ENCODE measurements at places on chromosomes 2 and 18. TPM values are rescaled to one million over a fixed set of nuclear protein-coding genes. Genes with fewer than 3 reads are reported as not detected.

The PFN4 gene
- polyA plus RNA-seq, result not detected

The CHRNG gene
- not detected for polyA plus RNA-seq

The NAGK gene
- polyA plus RNA-seq, result 61.0 TPM

The LINC00305 gene
- polyA plus RNA-seq, result not detected

The HRH4 gene
- not detected for polyA plus RNA-seq

The ITPRIPL1 gene
- polyA plus RNA-seq, result 0.22 TPM

The COL4A4 gene
- 0.67 TPM for polyA plus RNA-seq

The SERPINB10 gene
- not detected for polyA plus RNA-seq

The BCL11A gene
- 215 TPM for polyA plus RNA-seq

The CYP26B1 gene
- 1.1 TPM for polyA plus RNA-seq

The EHD3 gene
- polyA plus RNA-seq, result 17.1 TPM

The VIT gene
- polyA plus RNA-seq, result 6.9 TPM

The BMP10 gene
- polyA plus RNA-seq, result not detected

The LRRC30 gene
- not detected for polyA plus RNA-seq

The RTKN gene
- not detected for polyA plus RNA-seq

The SEC11C gene
- 554 TPM for polyA plus RNA-seq

The SLC5A7 gene
- not detected for polyA plus RNA-seq

The TSPYL6 gene
- polyA plus RNA-seq, result not detected

The CD207 gene
- polyA plus RNA-seq, result not detected

The EMX1 gene
- not detected for polyA plus RNA-seq

The RAB6C gene
- polyA plus RNA-seq, result not detected

The RUFY4 gene
- not detected for polyA plus RNA-seq

The RAB6D gene
- polyA plus RNA-seq, result 1.7 TPM

The CXCR4 gene
- polyA plus RNA-seq, result 6.1 TPM

The MYO5B gene
- 0.38 TPM for polyA plus RNA-seq

The HNRNPLL gene
- polyA plus RNA-seq, result 37.1 TPM

The PLGLB1 gene
- 7.0 TPM for polyA plus RNA-seq

The RNF181 gene
- polyA plus RNA-seq, result 243 TPM

The DSG4 gene
- polyA plus RNA-seq, result not detected

The CD226 gene
- 0.10 TPM for polyA plus RNA-seq

The GPBAR1 gene
- polyA plus RNA-seq, result not detected

The CFAP53 gene
- polyA plus RNA-seq, result 1.6 TPM

The CD28 gene
- polyA plus RNA-seq, result not detected

The DCDC2C gene
- not detected for polyA plus RNA-seq

The KCNIP3 gene
- polyA plus RNA-seq, result 4.2 TPM

The LOXHD1 gene
- polyA plus RNA-seq, result not detected

The REG3A gene
- not detected for polyA plus RNA-seq

The GULP1 gene
- polyA plus RNA-seq, result 10.3 TPM

The G6PC2 gene
- not detected for polyA plus RNA-seq

The HK2 gene
- polyA plus RNA-seq, result 0.07 TPM

The CRYGD gene
- polyA plus RNA-seq, result 0.42 TPM

The PCARE gene
- polyA plus RNA-seq, result 0.22 TPM

The RASGRP3 gene
- polyA plus RNA-seq, result 5.7 TPM

The FAM161A gene
- polyA plus RNA-seq, result 3.0 TPM

The RIOK3 gene
- 18.6 TPM for polyA plus RNA-seq

The ASAP2 gene
- polyA plus RNA-seq, result 44.0 TPM

The POTEI gene
- polyA plus RNA-seq, result 0.67 TPM

The RNU2-63P gene
- polyA plus RNA-seq, result not detected

The MAP3K19 gene
- not detected for polyA plus RNA-seq

The SCN2A gene
- polyA plus RNA-seq, result 47.8 TPM

The CNTNAP5 gene
- polyA plus RNA-seq, result 40.2 TPM
